ENCODE measurements at places on chromosomes 2 and 18.

DNA sequence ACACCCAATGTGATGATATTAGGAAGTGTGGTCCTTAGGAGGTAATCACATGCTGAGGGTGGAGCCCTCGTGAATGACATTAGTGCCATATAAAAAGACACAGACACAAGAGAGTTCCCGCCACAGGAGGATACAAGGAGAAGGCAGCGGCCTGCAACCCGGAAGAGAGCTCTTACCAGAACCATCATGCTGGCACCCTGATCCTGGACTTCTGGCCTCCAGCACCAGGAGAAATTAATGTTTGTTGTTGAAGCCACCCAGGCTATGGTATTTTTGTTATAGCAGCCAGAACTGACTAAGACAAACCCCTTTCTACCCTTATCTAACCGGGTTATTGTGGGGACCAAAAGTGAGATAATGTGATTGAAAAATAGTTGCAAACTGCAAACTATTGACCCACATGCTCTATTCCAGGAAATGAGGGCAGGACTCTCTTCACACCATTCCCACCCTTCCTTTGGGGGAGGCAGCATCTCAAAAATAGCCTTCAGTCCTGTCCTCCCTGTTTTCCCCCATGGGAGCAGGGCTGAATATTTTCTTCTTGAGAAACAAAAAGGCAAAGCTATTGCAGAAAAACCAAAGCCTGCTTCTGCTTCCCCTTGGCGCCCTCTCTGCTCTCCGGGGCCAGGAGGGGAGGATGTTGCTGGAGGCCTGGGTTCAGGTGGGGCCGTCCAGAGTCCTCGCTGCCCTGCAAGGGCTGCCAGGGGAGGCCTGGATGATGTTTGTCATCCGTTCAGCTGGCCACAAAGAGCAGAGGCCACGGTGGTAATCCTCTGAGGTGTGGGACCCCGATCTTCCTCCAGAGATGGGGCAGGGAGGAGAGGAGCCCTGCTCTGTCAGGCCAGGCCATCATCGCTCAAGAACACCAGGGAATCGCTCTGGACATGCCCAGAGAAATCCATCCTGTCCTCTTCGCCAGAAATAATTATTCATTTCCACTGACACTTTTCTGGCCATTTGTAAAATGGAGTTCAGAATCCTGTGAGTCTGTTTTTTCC lies 73.8 kb upstream of the HAAO start:
- no peak for DNase-seq

DNA sequence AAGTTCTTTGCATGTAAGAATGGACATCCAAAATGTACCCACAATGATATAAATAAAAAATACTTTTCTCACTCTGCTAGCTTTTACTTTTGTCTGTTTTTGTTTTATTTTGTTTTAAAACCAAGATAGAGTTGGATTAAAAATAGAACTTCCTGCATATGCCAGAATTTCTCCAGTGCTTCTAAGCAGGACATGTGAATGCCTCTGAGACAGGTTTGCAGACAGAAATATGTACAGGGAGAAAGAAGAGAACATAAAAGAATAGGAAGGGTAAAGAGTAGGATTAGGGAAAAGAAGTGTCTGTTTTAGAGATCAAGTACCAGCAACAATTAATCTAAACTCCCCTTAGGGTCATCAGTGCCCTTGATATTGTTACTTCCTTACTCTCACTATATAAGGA lies 114.4 kb downstream of the BMPR2 start:
- DNase-seq: no peak

DNA sequence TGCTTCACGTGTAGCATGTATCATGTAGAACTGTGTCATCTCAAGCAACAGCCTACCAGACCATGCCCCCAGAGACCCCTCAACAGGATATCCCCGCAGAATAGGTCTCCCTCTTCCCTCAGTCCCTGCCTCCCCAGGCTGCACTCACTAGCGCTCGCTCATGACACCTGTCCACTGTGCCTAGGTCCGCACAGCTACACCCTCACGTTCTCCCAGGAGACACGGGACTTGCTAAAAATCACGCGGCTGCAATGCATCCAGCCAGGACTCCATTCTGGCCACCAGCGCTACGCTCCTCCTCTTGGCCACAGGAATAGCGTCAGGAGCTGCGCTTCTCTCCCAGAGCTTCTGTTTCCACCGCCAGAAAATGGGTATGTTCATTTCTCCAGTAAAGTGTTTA lies 2.5 kb downstream of the PXDN start:
- no peak for DNase-seq

DNA sequence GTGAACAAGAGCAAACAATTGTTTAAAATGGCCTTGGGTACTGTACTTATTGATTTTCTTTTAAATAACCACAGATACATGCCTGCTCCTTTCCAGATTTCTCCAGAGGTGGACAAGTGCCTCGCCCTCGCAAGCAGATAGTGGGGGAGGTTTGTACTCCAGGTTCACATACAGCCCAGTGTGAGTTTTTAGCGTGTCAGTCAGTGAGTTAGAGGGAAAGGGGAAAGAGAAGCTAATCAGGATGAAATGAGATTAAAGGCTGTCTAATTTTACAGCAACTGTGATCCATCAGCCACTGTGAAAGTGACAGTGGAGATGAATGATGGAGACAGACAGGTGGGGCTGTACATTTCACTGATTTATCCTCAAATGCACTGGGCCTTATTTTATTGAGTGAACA lies 74.7 kb downstream of the KLHL14 start:
- no peak for DNase-seq

DNA sequence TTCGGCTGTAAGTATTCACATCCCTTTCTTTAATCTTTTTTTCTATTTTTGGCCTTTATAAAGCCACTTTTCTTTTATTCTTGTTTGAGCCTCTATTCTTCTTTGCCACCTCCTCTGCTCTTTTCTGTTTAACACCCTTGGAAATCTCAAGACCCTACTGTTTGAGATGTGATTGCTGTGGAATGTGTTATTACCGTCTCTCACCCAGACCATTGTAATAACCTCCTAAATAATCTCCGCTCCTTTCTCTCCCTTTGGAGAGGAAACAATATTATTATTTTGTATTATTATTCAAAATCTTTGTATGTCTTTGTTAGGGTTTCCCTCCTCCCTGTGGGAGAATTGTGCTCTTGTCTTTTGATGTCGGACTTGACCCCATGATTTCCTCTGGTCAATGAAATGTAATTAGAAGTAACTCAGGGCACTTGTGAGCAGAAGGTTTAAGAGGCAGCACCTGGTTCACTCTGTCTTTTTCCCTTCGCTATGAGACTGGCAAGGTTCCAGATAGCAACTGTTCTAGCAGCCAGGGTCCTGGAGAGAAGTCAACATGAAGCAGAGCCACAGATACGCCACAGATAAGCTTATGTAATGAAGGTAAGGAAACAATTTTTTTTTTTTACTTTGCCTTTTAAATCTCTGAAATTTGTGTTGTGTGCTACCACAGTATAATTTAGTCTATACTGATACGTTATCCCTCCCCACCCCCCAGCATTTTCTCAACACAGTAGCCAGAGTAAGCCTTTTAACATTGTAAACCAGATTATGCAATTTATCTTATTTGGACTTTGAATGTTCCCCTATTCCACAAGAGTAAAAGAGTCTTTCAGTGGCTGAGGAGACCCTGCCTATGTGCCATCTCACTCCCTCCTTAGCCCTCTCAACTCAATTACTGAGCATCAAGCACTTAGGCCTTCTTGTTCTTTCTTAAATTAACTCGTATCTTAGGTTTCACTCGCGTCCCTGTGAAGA lies 601.2 kb upstream of the ZNF804A start:
- DNase-seq: peak; percentile 79

- no peak for DNase-seq
These were observed 6.8 kb downstream of the ZCCHC2 start for GRCh38 chr18:62529597-62529996.

GRCh38 chr2:10230499-10230898 lies 72.2 kb upstream of the HPCAL1 start:
- DNase-seq: no peak

GRCh38 chr2:72204156-72204785 lies 56.6 kb upstream of the CYP26B1 start:
- no peak for DNase-seq

GRCh38 chr2:72140621-72140960 lies 7.1 kb downstream of the CYP26B1 start:
- no peak for DNase-seq

GRCh38 chr2:184769686-184770085 lies 171.4 kb downstream of the ZNF804A start:
- DNase-seq: no peak

GRCh38 chr2:201973305-201973928 lies 60.2 kb upstream of the FZD7 start:
- DNase-seq: no peak

GRCh38 chr18:77772177-77772576 lies 522.5 kb downstream of the GALR1 start:
- no peak for DNase-seq

- no peak for DNase-seq
These were observed 152.0 kb upstream of the RAB6C start for GRCh38 chr2:129827311-129828090.

DNA sequence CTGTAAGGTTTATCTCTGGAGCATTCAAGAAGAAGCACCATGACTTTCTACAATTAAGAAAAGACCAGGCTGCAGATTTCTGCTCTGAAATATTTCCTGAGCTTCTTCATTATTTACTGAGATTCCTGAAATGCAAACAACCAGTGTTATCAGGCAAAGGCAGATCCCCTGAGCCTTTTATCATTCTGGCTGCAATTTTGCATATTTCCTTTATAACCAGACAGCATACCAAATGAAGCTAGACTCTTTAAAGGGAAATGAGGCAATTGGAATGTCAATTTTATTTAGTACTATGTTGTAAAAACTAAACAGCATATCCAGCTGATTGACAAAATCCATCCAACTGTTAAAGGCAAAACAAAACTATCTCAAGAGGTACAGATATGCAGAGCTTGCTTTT lies 372.5 kb downstream of the RIT2 start:
- DNase-seq: no peak

- no peak for DNase-seq
These were observed 180.9 kb downstream of the ZBTB7C start for GRCh38 chr18:48228301-48228715.

DNA sequence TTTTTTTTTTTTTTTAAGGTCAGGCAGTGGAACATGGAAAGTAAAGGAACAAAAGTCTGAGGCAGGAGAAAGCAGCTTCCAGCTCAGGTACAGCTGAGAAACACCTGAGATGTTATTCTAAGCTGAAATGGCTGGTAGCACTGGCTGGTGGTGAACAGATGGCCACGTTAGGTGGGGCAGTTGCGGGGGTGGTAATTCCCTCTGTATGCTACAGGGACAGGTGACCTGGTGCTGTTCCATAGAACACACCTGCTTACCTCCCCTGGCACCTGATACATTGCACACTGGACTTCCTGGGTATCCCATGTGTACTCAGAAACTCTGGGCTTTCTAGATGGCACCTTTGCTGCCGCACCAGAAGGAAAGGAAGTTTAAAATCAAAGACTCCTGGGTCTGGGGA lies 333.3 kb downstream of the SLC8A1 start:
- DNase-seq: peak; percentile 34

GRCh38 chr18:73948497-73948896 lies 199.1 kb downstream of the FBXO15 start:
- no peak for DNase-seq

- DNase-seq: no peak
These were observed 69.9 kb upstream of the BCL2L11 start for GRCh38 chr2:111050701-111051376.

- DNase-seq: peak; percentile 24
These were observed 483 bp downstream of the TRAPPC8 start for GRCh38 chr18:31942291-31942998.

GRCh38 chr2:73300926-73301325 lies 7.6 kb upstream of the EGR4 start:
- DNase-seq: no peak

GRCh38 chr2:112055730-112056625 lies 909 bp downstream of the TMEM87B start:
- DNase-seq: peak; percentile 14

DNA sequence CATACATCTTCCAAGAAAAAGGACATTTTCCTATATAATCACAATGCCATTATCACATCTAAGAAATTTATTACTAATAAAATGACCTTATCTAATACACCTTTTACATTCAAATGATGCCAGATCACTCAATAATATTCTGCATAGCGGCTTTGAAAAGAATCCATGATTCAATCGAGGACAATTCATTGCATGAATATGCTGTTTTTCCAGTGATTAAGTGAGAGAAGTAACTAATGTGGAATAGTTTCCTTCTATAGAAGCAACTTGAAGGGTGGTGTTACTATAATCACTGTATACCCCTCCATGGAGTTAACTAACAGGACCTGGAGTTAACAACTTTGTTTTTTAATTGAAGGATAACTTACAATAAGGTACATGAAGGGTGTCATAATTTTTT lies 9.1 kb downstream of the PLEK start:
- no peak for DNase-seq

DNA sequence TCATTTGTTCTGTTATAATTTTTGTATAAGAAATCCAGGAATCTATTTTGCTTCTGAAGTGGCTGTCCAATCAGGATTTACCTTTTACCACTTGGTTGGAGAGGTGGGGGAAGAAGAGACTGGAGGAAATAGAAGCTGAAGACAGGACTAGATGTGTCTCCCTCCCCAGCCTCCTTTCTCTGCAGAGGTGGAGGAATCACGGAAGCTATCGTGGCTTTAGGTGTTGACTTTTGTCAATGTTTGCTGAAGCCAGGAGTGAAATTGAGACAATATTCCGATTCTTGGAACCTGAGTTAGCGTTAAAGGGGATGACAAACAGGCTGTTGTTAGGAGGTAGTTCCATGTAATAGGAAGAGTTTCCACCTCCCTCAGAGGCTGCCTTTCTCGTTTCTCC lies 43.5 kb downstream of the PDCL3 start:
- no peak for DNase-seq

- DNase-seq: no peak
These were observed 20.3 kb downstream of the CHMP1B start for GRCh38 chr18:11871501-11871900.

GRCh38 chr18:12766986-12767433 lies 64.2 kb downstream of the PSMG2 start:
- DNase-seq: no peak

- no peak for DNase-seq
These were observed 42.3 kb downstream of the IL1R2 start for GRCh38 chr2:102033750-102034682.

- no peak for DNase-seq
These were observed 3.0 kb upstream of the SP9 start for GRCh38 chr2:174331595-174332216.

DNA sequence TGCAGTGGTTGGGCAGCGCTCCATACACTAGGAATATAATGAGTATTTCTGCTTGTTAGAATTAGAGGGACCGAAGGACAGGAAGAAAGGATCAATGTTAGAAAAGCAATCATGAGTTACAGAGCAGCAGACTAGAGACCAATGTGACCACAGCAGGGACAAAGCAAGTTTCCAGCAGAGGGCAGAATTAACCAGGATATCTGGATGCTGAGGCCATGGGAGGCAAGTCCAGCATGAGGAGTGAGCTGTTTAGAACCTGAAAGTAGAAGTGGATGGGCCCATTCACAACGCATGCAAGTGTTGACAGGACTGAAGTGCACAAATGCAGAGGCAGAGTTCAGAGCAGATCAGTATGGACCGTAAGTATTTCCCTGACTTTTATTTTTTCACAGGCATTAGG lies 910.4 kb upstream of the GYPC start:
- DNase-seq: no peak

- DNase-seq: no peak
These were observed 187.8 kb upstream of the HDAC4 start for GRCh38 chr2:239588451-239589269.
